ENCODE measurements at places on chromosomes 3 and 15.

DNA sequence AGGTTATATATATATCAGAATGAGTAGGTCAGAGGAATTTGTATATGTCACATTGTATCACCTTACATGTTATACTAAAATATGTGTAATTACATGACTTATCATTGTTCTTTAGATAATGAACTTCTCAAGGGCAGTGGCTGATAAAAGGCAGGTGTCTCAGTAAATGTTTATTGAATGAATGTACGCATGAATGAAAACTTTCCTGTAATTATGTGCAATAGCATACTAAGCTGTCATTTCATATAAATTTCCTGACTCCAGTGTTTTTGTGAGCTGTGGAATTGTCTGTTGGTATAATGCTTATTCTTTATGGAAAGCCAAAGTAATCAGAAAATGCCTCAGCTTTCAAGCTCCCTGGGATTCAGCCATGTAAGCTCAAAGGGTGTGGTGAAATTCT is 4.2 kb downstream of the TBC1D23 start:
- DNase-seq = no peak

- no peak for DNase-seq
These were observed 24.8 kb upstream of the RHO start for GRCh38 chr3:129503471-129504291.

- DNase-seq = no peak
These were observed 6.7 kb upstream of the CSK start for GRCh38 chr15:74775132-74775562.

DNA sequence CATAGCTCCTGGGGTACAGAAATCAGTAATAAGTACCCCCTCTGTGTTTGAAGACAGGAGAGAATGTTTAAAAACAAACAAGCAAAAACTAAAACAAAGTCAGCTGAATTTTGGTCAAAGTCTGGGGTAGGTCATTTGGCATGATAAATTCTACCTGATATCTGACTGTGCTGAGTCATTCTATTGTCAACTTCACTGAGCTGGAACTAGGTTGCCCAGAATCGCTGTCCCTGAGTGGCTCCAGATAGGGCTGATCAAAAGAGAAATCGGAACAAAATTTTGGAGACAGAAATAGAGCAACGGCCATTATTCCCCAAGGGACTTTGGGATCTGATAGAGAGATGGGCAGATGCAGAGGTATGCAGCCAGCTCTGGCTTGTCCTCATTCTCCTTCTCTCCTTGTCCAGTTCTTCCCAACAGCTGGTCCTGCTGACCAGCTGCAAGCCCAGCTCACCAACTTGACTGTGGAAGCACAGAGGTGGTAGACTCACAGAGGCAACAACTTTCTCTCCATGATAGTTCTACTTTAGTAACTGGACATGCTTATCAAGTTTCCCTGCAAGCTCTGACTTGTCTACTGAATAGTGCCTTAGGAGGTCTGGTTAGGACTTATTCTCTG is 57.3 kb upstream of the MYRIP start:
- no peak for DNase-seq

DNA sequence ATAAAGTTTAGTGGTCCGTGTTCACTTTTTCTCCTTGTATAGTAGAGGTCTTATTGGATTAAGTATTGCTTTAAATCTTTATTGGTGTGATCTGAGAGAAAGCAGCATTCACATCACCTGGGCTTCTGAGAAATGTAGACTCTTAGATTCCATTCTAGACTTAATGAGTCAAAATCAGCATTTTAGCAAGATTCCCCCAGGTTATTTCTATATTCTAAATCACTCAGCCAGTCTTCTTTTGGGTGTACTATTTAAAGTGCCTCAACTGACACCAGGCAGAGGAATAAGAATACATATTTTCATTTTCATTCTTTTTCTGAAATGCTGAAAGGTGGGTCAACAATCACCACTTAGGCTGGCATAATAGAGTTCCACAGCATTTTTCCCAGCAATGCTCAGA is 481.7 kb downstream of the TUSC7 start:
- no peak for DNase-seq

DNA sequence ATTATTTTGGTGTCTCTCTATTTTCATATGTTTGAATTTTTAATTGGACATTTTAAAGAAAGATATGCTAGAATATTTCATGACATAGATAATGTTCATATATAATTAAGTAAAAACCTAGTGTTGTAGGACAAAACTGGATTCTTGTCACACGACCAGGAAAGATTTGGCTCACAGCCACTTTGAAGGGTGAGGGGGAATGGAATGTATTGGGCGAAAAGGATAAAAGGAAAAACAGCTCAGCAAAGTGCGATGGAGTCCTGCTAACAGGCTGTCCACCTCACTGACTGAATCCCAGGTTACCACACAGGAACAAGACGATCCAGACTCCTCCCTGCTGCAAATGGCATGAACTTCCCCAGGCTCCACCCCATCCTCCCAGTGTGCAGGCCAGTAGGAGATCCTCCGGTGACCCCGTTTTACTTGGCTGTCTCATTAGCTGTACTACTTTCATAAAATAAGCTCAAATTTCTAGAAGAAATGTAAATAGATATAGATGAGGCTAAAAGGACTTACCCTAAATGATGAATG is 186.2 kb downstream of the CD47 start:
- DNase-seq = no peak

- no peak for DNase-seq
These were observed 85.9 kb upstream of the PRR23E start for GRCh38 chr3:127107002-127107401.

GRCh38 chr15:101411085-101411484 is 78.4 kb downstream of the PCSK6 start:
- DNase-seq = no peak

GRCh38 chr3:189132839-189133238 is 38.9 kb upstream of the TPRG1 start:
- DNase-seq = no peak

DNA sequence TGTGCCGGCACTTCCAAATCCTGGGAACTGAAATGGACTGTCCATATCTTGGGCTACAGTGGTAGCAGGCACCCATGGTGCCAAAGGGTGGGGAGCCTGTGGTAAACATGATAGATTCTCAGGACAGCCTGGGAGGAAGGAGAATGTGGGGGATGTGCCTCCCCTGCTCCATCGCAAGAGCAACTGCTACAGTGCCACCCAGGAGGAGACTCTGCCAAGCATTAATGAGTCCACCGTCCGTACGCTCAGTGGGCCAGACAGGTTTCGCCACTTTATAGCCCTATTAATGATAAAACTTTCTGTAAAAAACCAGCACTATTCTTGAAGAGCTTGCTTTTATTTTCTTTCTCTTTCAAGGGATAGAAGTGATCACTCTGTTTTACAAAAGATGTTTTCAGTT is 75.2 kb downstream of the FMN1 start:
- DNase-seq = no peak

DNA sequence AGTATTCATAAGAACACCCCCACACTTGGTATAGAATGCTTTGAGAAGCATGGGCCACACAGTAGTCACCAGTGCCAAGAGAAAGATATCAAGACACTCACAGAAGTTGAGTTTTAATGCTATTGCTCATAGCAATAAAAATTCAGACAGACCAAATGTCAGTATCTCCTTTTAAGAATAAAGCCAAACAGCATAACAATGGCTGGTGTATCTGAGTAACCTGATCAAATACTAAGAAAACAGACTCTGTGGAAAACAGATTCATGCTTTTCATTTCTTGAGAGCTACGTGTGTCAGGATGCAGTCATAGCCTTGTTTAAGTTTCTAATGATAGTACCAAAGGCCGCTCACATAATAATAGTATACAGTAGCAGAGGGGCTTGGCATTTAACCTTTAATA is 778.5 kb downstream of the MECOM start:
- no peak for DNase-seq

- no peak for DNase-seq
These were observed 5.8 kb upstream of the GNAI2 start for GRCh38 chr3:50230104-50230793.

DNA sequence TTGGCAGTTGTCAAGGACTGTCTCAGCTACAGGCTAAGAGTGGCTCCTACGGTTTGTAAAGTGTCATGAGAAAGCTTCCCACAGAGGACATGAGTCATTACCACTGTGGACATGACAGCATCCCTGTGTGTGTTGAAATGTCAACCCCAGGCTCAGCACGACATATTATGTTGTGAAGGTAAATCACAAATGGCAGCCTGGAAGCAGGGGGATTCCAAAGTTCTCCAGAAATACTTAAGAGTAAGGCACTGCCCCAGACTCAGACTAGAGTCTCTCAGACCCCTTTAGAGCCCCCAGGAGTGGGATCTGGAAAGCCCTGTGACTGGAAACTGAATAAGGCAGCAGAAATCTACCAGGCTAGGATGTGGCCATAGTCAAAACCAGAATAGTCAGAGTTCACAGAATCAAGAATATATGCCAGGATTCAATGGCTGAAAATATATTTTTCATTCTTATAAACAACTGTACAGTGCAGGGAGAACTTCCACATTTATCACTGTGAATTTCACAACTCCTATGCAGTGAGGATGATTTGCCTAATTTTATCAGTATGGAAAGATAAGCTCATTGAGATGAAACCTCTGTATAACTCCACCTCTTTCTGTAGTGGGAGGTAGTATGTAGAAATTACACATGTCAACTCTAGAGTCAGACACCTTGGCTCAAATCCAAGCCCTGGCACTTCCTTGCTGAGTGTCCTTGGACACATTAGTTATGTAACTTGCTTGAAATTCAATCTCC is 237.1 kb upstream of the CFAP20DC start:
- DNase-seq = no peak

DNA sequence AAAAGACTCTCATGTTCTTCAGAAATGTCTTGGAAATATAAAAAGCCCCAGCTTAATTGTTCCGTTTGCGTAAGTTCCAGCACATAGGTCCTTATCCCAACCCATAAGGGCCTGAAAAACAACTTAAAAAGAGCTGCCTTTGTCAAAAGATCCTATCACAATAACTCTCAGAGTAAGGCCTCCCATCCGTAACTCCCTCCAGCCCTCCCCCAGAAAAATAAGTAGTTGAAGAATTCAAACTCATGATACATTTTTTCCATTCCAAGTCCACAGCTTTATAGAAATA is 38.0 kb upstream of the SECISBP2L start:
- DNase-seq = no peak

- no peak for DNase-seq
These were observed 64.8 kb upstream of the SGO1 start for GRCh38 chr3:20250786-20251185.

DNA sequence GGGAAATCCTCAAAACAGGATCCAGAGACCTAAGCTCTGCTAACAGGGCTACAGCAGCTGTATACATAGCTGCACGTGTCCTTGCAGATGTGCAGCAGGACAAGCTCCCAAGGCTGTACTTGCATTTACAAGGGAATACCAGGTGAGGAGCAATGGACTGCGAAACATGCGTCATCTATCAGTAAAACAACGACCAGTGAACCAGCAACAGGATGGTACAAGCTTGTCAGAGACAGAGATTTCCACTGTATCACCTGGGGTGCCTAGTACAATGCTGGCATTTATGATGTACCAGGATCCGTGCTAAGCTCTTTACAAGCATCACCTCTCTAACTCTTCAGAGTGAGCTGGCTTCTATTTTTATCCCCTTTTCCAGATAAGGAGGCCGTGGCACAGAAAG is 227.3 kb downstream of the FOXP1 start:
- DNase-seq = no peak

GRCh38 chr15:34993877-34994276 is 5.8 kb upstream of the ZNF770 start:
- DNase-seq = no peak

- DNase-seq = no peak
These were observed 230.5 kb upstream of the CHRNA7 start for GRCh38 chr15:31799715-31800321.

DNA sequence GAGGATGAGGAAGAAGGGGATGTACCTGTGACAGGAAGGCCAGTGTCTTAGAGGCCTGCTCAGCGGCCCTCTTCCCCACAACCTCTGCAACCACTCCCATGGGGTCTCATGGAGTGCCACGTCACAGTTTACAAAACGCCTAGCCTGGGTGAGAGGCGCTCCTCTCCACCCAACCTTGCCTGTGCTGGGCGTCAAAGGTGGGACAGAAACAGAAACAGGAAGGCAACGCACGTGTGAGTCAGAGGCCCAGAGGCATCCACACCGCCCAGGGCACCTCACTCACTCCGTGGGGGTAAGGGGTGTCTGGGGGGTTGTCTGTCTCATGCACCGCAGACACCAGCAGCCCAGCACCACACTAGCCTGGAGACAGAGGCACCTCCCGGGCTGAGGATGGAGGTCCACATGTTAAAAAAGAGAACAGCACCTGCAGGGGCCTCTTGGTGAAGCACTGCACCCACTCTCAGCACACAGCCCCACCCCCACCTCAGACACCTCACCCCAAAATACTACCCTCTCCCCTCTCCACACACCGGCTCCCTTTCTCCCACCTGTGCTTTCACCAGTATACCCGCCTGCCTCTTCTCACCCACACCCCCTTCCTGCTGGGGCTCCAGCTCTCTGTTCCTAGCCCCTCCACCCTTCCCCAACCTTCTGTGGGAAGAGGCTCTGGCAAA is 4.7 kb upstream of the CALML4 start:
- DNase-seq = peak; percentile 18

DNA sequence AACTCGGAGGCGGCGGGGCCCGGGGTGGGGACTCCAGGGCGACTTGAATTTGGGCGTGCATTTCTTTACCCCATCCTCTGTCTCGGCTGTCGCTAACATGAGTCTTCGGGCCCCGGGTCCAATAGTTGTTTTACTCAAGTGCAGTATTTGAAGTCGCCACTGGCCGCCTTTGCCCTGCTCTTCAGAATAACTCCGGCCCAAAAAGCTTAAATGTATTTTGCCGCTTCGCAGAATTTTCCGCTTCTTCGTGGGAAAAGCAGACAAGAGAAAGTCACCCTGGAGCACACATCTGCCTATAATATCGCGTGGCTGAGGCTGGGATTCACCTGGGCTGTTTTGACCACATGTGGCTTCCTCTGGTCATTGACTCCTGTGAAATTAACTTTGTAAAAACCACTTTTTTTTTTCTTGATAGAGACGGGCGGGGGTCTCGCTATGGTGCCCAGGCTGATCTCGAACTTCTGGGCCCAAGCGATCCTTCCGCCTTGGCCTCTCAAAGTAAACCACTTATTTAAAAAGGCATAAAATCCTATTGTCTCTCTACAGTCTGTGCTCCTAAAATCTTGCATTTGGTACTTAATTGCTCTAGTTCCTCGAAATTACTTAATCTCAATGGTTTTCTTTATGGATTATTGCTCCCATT is 676 bp downstream of the CNOT10 start:
- no peak for DNase-seq

DNA sequence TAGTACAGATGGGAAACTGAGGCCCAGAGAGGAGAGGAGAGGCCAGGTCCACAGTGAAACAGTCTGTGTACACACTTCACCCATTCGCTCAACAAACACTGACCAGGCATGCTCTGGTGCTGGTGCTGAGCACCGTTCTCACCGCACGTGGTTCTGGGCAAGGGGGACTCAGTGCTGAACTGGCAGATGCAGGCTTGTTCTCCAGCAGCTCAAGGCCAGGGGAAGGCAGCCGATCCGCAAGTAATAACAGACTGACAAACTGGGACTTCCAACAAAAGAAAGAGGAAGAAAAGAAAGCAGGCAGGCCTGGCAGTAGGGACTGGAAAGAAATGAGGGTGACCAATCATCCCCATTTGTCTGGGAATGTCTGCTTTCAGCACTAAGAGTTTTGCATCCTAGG is 25.6 kb upstream of the LINGO1 start:
- no peak for DNase-seq

Data from activated CD4-positive, alpha-beta T cell treated with anti-CD3 and anti-CD28 coated beads for 1 hour (primary cell).